ENCODE measurements at places on chromosomes 3 and 15.

DNA sequence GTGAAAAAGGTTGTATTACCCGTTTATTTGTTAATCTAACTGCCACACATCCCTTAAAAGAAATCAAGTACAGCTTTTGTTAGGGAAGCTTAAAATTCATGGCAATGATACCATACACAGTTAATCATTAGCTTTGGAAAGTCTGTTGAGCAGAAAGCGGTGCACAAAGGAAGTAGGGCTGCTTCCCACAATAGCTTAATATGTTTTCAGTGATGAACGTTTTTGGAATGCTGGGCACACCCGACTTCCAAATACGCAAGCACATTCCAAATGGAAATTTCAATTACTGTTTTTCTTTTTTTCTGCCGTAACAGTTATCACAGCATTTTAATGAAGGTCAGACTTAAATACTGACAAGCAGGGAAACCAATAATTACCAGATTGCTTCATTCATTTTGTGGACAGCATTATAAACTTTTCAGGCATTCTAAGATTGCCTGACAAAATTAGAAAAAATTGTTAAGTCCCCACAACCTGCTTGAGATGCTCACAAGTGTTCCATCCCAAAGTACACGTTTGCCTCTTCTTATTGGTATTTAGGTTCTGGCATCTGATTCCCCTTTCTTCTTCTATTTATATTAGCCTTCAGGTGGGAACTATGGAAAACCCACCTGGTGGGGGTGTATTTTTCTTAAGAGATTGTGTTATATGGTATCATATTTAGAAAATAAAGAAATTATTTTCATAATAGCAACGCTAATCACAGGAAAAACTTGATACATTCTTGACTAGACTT lies 1.1 kb upstream of the ECT2 start:
- DNase-seq, result no peak

GRCh38 chr3:140832883-140833282 lies 108.8 kb upstream of the SLC25A36 start:
- DNase-seq, result no peak

DNA sequence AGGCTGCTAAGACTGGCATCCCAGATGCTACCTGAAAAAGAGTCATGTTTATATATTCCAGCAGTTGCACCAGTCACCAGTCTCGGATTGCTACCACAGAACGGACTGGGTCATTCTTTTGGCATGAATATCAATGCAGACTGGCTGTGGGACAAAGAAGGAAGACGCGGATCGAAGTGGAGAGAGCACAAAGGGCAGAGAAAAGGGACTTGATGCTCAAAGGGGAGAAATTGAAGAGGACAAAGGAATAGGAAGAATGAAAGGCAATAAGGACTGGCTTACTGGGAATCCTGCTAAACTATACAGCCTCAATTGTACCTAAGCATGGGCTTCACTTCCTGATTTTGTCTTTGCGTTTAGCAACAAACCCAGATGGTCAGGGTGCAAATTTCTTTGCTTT lies 15.3 kb upstream of the DIS3L start:
- DNase-seq, result no peak

- DNase-seq, result no peak
These were observed 266.6 kb upstream of the ICE2 start for GRCh38 chr15:60745469-60746061.

Data from hematopoietic multipotent progenitor cell treated with erythropoietin and hydrocortisone succinate and interleukin-3 and kit ligand, for 8 days (in vitro differentiated cells).